ENCODE measurements at places on chromosomes 4 and X.

DNA sequence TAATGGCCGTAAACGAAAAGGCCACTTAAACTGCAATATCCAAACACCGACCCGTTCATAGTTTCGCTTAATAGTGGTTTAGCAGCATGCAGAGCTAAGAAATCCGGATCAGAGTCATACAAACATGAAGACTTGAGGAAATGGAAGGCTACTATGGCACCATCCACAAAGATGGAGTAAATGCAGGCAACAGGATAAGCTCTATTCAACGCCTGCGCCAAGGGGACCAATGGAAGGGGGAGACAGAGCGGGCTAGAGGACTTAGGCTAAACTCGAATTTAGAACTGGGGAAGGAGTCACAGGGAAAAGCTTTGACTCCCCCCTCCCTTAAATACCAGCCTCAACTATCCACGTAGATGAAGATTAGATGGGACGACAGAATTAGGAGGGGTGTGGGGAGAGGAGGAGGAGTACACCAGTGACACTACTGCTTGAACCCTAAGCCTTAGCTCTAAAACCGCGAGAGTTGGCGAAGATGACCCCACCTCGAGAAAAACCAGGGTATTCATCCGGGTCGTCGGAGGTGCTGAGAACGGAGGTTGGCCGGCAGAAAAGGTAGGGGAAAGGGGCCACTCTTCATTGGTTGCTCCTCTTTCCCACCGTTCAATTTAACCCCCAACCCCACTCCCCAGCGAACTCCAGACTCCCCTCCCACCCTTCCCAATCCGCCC lies 3.5 kb downstream of the HUWE1 start:
- no peak for DNase-seq

GRCh38 chr4:147731580-147732517 lies at the start of gene ARHGAP10:
Gene ARHGAP10 (plus strand): TSS chr4:147732088. CDS start chr4:147732302, 214 bp downstream.
- DNase-seq: no peak

- DNase-seq: peak; percentile 38
These were observed 49.0 kb upstream of the VEGFC start for GRCh38 chr4:176841711-176842112.

DNA sequence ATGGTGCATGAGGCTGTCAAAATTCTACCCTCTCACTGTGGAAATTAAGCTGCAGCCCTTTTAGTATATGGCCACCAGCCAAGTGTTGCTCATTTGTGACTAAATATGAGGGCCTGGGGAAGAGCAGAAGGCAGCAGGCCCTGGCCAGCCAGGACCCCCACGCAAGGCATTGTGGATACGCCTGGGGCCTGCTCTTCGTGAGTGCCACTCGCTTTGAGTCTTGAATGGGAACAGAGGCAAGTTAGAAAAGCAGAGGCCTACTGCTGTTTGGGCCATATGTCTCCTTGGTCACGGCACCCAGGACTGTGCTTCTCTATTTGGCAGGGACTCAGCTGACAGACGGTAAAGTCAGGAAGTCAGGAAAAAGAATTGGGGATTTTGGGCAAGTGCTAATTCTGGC lies 10.9 kb downstream of the RTL5 start:
- no peak for DNase-seq

DNA sequence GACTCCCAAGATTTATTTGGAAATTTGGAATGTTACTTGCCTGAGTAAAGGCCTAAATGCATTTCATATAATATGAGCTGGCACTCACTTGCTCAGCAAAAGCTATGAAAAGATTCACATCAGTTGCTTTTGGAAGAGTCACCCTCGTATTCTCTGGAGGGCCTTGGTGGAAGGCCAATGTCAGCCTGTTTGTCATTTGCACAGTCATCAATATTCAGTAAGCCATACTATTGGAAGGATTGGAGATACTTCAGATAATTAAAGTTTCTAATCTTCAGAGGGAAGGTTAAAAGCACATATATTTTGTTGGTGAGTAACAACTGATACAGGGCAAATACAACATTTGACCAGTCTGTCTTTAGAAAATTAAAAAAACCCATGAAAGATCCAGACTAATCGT lies 36.6 kb downstream of the VCX3A start:
- no peak for DNase-seq

DNA sequence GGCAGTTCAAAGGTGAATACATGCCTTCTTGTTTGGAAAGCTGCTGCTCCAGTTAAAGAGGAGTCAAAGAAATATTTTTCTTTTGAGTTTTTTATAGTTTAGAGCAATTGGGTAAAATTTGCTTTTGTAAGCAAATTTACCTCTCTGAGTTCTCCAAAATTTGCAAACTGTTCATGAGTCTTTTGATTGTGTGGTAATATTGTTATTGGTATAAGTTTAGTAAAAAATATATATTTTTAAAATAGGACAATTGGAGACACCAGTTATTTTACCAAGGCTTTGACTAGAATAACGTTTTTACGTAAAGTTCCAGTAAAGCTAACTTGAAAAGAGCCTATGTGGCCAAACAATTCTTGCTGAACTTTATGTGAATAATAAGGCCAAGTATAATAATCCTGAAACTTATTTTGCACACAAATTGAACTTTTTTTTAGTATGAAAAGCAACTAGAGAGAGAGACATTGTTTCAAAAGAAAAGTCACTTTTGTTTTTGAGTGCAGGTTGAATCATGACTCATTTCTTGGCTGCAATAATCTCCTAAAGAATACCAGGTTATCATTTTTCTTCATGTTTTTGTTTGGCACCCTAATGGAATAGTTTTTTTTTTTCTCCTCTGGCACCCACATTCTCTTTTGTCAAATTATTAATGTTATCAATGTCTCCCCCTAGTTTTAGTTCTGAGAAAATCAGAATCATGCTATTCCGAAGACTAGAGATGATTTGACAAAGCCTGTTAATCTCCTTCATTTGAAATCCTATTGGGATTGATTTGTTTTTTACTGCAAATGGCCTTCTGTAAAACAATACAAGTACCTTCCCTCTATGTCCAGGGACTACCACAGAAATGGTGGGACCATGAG lies 57.1 kb downstream of the UGT2B10 start:
- no peak for DNase-seq

DNA sequence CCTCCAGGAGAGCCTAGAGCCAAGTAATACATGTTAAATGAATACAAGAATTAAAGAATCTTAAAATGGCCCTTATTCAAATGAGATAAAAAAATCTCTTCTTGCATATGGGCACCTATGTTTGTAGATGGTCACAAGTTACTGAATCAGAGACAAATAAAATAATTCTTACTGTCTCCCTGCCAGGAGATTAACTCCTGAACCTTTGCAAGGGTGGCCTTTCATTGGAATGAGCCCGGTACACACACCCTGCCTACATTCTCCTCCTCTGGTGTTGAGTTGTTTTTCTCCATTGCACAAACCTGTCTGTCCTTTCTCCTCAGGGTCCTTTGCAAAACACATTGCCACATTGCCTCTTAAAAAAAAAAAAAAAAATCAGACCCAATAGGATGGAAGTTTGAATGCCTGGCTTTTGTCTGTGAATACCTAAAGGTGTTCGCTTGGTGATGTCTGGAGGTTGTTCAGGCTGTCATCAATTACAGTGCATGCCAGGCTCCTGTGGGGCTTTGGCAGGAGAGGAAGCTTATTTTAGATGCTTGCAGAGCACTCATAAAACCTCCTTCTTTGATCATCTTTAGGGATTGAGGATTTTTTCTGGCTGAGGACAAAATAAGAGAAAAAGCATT lies 8.3 kb upstream of the TMEM154 start:
- DNase-seq: no peak

- no peak for DNase-seq
These were observed 59.5 kb upstream of the CRMP1 start for GRCh38 chr4:5952286-5952974.

GRCh38 chrX:11770320-11770719 lies 12.3 kb downstream of the MSL3 start:
- no peak for DNase-seq

- no peak for DNase-seq
These were observed 99.6 kb upstream of the SORBS2 start for GRCh38 chr4:185911556-185912064.

GRCh38 chrX:68631336-68631735 lies 16.1 kb upstream of the STARD8 start:
- no peak for DNase-seq

- no peak for DNase-seq
These were observed 90.8 kb downstream of the NHSL2 start for GRCh38 chrX:72001471-72001870.

- DNase-seq: peak; percentile 52
These were observed at the start of gene FMR1 for GRCh38 chrX:147911192-147912022. Gene FMR1 (plus strand): TSS chrX:147911919. CDS start chrX:147912180, 261 bp downstream.

Data from HFF-Myc (cell line).